Activated CD4-positive, alpha-beta T cell treated with anti-CD3 and anti-CD28 coated beads, Interleukin-2, Interleukin-4, amounts not matched to agents 100 ng/mL and 50 ng/mL, durations not matched to agents 16 hours and 8 hours (primary cell): ENCODE measurements at places on chromosomes 12 and 14.
A peak's percentile ranks its signal among the peaks of the same experiment; 100 is the strongest.

DNA sequence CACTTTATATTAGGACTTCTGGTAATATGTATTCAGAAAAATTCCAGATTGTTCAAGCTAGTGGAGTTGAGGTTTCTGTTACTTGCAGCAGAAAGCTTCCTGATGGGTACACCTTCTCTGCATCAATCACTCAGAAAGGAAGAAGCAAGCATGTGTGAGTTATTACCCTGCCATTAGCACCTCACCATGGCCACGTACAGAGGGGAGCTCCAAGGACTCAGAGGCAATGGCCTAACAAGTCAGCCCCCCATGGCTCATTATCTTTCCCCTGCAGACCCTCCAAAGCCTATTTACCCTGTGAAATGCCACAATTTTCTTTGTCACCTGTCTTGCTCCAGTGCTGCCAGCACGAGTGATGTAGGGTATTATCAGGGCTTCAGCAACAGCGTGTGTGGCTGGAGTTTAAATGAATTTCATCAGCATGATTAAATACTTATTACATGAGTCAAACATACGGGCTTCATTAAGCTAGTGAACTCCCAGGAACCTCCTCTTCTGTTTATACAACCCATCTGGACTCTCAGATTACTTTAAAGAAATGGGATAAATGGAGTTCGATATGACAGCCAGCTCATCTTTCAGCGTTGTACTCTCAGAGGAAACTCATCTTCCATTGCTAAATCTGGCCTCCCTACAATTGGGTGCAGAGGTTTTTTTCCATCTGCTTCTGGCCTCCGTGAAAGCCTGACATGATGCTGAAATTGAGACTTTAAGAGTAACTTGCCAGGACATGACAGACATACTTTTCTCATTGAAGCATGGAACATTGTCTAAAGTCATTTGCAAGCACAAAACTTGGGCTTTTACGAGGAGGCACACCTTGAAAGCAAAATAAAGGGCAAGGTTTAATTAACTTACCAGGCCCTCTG, 135.9 kb downstream of the TMEM30B start:
- no peak for DNase-seq

DNA sequence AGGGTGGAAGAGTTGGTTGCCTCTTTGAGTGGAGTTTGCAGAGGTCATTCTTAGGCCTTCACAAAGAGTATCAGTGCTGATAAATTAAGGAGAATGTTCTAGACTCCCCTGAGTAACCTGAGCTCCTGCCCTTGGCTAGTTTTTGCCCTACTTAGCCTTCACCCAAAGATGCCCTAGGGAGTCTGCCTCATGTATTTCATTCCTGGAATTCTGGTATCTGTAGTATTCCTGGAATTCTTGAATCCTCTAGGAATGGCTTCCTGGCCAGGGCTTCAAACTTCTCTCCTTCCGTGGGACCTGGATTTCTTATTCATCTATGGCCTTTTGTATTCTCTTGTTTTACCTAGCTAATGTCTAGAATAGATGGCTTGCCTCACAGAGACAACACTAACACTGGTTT, 701.1 kb downstream of the NOVA1 start:
- no peak for DNase-seq

DNA sequence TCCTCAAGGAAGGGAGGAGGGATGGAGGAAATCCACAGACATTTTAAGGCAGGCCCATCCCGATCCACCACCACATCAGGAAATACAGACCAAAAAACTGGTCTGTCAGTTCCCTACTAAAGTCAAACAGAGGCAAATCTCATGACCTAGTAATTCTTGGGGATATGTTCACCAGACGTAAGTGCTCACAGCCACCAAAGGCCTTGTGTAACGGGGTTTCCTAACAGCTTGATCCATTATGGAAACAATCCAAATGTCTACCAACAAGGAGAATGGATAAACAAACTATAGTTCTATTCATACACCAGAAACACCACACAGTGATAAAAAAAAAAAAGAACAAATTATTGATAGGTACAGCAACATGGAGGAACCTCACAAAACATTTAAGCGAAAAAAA, 72.9 kb downstream of the PRKAB1 start:
- no peak for DNase-seq

- DNase-seq, result peak; percentile 16
Observed at GRCh38 chr12:52645120-52645761, 6.8 kb downstream of the KRT2 start.

DNA sequence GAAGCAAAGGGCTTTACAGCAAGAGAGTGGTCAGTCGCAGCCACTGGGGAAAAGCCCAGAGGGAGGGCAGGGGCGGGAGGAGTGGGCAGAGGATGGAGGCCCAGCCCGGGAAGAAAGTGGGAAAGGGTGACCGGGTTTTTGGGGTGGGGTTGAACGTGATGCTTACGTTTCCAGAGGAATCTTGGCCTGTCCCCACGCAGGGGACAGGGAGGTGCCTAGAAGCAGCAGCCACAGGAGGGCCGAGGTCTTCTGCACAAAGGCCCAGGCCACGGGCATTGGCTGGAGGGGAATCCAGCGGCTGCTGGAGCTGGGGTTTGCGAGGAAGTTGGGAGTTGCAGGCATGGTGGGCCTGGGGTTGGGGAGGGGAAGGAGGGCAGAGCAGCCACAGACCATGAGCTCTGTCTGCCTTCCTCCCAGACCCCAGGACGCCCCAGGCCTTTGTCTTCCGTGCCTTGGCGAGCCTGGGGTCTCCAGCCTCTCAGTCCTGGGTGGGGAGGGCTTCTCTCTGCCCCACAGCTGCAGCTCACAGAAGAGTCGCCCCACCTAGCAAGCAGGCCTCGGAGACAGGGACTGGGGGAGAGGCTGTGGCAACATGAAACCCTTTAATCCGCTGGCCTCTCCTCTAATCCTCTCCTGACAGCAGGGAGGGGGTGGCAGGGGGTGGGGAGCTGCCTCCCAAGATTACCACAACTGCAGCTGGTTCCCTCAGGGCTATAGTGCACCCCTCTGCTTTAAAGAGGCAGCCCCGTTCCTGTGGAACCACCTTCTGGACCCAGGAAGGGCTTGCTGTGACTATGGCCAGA, at the start of gene CACNA2D4:
Gene CACNA2D4 (minus strand): TSS at position 572 of the 803 bp plus-strand sequence. CDS start 179 bp downstream, at position 393.
- no peak for DNase-seq

GRCh38 chr12:66232263-66232662, 43.2 kb downstream of the IRAK3 start:
- DNase-seq, result no peak

DNA sequence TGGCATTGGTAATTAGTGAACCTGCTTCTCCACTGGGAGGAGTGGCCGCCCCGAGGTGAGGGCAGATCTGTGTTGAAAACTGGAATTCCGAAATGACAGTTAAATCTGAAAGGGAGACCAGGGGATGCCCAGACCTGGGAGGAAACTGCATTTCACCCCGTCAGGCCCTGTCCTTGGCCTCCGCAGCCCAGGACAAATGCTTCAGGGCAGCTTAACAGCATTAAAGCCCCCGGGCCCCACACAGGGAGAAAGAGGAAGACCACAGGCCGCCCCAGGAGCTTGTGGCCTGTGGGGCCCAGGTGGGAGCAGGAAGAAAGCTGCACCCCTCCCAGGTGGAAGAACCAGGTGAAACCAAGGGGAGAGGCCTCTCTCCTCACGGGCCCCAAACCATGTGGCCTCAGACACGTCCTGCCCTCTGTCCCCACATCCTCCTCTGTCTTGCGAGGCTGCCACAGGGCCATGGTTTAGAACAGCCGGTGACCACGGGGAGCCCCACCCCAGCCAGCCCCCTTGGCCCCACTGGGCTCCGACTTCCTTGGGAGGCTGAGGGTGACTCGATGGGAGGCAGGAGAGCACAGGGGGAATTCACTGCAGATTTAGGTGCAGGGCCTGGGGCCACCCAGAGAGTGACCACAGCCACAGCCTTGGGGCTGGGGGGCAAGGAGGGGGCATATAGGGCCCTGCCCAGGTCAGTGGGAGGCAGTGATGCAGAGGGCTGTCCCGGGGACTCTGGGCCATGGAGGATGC, 265.4 kb downstream of the ADGRD1 start:
- no peak for DNase-seq

DNA sequence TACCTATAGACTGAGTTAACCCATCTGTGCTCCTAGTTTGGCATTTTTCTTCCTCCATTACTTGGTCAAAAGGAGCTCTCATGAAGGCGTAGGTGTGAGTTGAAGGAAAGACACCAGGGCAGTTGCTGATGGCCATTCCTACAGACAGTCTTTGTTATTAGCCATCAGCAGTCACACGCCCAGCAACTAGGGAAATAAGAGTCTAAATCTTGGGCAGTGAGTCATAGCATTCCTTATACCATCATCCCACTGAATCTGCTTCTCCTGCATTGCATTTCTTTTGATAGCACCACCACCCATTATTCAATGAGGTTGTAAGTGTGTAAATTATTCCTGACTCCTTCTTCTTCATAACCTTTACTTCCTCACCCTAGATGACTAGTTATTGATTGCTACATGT, 150.9 kb upstream of the IGF1 start:
- DNase-seq, result no peak

DNA sequence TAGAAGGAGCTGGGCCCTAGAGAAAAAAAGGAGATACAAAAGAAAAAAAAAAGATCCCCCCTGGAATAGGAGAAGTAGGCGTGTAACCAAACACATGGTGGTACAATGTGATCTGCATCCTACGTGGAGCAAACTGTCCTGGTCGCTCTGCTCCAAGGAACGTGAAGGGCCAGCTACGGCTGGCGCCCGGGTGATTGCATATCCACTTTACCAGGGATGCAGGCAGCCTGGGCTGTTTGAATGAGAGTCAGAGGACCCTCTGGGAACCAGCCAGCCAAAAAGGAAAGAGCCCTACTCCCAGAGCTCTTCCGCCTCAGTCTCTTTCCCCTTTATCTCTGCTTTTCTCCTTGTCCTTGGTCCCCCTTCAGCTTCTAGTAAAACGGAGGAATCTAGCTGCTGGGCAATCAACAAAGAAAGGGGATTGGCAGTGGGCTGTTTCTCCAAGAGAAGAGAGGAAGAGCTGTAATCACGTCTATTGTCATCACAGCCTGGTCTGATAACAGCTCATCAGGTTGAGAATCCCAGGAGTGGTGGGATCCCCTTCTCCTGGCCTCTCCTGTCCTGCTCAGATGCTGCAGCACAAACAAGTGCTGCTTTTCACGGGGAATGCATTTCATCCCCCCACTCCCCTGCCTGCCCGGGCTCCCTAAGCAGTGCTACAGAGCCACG, 156.0 kb downstream of the ADCK1 start:
- no peak for DNase-seq

GRCh38 chr14:67413806-67414769, 2.1 kb upstream of the PLEK2 start:
- DNase-seq, result peak; percentile 9

- DNase-seq, result no peak
Observed at GRCh38 chr12:51401486-51401885, 10.3 kb upstream of the GALNT6 start.

DNA sequence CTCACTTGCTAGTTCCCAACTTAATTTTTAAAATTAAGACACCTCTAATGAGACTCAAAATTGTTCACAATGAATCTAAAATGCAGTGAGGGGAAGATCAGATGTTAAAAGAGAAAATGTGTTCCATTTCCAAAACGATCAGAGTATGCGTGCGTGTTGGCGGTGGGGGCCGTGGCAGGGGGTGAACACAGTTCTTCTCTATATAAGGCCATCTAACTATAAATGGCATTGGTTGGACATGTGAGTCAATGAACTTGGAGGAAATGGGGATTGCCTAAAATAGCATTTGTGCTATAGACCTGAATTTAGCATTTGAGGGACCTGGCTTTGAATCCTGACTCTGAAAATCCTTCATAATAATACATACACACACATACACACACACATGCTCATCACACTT, 149.4 kb downstream of the FOXN3 start:
- DNase-seq, result no peak

GRCh38 chr12:106178562-106178961, 39.8 kb upstream of the NUAK1 start:
- no peak for DNase-seq

GRCh38 chr12:32292151-32292550, 107.2 kb upstream of the FGD4 start:
- no peak for DNase-seq

GRCh38 chr12:78232756-78233155, 402.1 kb downstream of the NAV3 start:
- no peak for DNase-seq

GRCh38 chr12:126248871-126249403, 1183.7 kb downstream of the AACS start:
- DNase-seq, result no peak
